ENCODE measurements at places on chromosomes 7 and 10.

- no peak for DNase-seq
These were observed 41.9 kb downstream of the IQUB start for GRCh38 chr7:123492485-123492884.

- DNase-seq, result no peak
These were observed 309.2 kb upstream of the SHH start for GRCh38 chr7:156121434-156121833.

DNA sequence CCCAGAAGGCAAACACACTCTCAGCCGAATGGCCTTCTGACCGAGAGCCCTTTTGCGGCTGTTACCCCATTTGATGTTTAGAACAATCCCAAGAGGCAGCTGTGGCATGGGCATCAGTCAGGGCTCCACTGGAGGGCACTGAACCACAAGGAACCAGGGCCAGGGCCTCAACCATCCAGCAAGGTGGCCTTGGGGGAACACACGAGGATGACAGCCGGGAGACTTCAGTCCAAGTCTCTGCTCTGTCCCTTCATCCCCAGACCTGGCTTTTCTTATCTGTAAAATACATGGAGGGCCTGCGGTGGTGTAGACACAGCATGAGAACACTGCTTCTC is 63.6 kb upstream of the INSIG1 start:
- DNase-seq, result no peak

GRCh38 chr7:142927085-142927745 is 6.3 kb downstream of the TRPV5 start:
- DNase-seq, result no peak

- no peak for DNase-seq
These were observed 31.5 kb downstream of the ACTA2 start for GRCh38 chr10:88920986-88921593.

DNA sequence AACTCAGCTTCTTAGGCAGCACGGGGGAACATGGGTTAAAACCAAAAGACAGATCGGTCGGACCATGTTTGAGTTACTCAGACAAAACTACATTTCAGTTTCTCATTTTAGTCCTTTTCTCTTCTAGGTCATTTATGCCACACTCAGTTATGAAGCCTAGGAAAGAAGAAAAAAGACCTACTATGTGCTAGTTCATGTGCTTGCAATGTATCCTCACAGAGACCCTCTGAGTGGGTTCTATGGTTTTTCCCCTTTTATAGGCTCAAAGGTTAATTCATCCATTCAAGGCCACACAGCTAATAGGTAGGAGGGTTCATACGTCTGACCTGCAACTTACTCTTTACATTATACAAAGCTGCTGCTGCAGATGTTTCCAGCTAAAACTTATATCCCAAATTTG is 104.7 kb upstream of the ZNF438 start:
- no peak for DNase-seq

DNA sequence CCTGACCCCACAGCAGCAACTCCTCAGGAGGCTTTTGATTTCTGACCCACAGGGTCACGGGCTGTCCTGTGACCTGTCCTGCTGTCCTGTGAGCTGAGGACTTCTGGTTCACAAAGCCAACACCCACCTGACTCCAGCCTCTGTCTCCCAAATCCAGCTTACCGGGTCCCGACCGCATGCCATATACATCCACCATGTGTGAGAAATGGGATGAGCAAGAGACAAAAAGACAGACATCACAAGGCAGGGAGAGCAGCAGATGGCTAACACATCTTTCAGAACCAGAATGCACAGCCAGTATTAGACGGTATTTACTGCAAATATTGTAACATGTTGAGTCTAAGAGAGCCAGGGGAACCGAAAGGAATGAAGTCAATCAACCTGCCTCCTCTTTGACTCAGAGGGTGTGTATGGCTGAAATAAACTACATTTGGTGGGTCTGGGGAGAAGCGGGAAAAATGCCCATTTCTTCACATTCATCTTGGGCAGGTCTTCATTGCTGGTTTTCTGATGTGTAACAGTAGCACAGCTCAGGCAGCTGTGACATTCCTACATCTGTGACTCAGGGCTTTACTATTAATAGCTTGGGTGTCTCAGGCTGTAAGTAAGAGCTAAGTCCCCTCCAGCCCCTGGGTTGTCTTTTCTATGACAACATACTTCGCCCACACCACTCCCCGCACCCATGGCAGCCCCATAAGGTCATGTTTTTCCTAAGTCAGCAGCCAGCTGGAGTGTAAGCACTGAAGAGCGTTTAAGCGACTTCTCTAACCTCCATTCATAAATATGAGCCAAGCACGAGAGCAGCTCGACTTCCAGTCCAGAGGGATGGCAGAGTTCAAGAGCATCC is 25.0 kb downstream of the ABLIM1 start:
- DNase-seq, result peak; percentile 67

DNA sequence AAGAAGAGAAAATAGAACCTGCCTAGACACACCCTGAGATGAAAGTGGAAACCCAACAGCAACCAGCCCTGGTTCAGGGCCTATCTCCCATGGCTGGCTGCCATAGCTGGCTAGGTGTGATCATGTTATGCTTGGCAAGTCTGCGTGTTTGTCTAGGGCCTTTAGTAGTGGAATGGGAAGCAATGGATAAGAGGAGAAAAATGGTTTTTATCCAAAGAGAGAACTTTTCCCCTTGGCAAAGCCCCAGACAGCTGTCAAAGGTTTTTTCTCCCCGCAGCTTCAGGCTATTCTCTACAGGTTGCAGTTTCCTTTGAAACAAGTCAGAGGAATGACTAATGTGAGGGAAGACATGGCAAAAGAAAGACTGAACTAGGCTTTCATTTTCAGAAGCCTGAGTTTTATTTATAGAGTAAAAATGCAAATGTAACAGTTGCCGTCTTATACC is 161.5 kb downstream of the SEMA3D start:
- DNase-seq, result peak; percentile 63

DNA sequence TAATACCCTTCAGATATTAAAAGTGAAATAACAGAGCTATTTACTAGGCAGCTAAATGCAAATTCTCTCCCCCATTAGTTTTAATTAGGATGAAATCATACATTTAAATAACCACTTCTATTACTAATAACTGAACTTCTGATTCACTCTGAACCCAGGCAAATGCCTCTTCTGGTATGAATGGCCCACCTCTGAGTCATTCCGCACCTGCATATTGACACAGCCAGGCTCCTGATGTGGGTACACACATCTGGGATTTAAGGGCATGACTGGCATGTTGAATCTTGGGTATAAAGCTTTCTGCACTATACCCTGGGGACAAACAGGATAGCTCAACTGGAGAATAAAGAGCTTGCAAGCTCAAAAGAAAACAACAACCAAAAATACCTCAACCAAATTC is 140.9 kb downstream of the AUTS2 start:
- no peak for DNase-seq

GRCh38 chr7:150594805-150595204 is 27.6 kb downstream of the GIMAP4 start:
- DNase-seq, result no peak

GRCh38 chr10:104323760-104324201 is 14.5 kb downstream of the ITPRIP start:
- no peak for DNase-seq

GRCh38 chr7:47407136-47407535 is 174.8 kb downstream of the TNS3 start:
- peak; percentile 43 for DNase-seq

DNA sequence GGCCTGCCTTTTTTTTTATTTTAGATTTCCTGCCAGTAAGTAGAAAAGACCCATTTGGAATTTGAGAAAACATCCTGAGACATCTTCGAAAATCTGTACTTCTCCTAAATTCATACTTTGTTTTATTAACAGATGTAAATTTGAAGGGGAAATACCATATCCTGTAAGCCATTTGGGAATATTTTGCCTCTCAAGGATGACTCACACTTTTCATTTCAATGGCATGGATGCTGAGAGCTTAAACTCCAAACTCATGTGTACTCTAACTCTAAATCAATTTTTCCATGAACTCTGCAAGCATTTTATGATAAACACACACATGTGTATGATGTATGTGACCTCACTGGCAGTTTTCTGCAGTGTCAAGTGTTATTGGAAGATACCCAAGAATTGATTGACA is 89.0 kb downstream of the SEMA3A start:
- no peak for DNase-seq

DNA sequence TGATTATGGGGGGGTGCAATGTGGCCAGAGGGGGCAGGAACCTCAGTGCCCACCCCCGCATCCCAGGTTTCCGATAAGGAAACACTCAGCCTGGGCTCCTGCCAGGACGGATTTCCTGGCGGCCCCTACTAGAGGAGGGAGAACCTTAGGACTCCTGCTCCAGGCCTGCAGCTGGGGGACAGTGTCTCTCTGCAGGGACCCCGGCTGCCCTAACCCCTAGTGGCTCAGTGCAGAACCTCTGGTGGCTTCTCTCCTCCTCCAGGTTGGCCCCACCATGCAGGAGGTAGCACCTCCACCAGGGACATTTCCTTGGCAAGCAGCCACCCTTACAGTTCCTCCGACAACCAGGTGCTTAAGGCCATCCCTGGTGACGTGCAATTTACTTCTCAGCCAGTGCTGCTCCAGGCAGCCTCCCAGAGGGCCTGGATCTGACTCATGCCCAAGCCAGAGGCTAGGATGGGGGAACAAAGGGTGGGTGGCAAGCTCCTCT is 31.9 kb downstream of the SH2B2 start:
- DNase-seq, result no peak

GRCh38 chr7:98354511-98355249 is 46.2 kb downstream of the BAIAP2L1 start:
- no peak for DNase-seq
